Fibroblast of skin of right quadriceps (primary cell): ENCODE measurements at places on chromosomes 7 and 10.
A peak's percentile ranks its signal among the peaks of the same experiment; 100 is the strongest.

DNA sequence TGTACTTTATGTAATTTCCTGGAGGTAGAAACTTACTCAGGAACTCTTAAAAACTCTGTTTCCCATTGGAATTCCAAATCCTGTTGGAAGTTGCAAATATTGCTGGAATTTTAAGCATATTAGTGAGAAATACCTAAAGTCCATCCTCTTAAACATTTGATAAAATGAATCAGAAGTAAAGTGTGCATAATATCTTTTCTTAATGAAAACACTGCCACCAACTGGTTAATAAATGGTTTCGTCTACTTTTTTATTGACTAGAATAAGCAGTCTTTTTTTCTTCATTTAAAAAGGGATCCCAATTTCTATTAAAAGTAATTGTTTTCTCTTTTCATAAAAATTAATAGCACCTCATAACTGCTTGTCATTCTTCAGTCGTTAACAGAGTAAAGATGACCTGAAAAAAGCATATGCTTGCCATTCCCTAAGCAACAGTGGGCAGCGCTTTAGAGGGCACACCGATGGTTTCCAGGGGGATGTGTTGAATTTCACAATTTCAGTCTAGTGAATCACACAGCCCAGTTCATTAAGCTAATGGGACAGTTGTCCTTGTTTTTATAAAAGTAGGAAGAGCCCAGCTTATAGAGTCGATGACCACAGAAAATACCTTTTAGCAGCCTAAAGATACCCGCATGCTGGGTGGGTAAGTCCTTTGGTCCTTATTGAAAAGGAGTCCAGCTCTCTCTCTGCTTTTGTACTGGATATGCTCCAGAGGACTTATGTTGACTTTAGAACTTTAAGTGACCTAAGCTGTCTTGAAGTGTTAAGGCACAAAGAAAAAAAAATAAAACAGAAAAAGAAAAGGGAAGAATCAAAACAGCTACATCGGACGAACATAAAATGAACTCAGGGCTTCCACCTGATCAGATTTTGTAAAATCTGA, 28.5 kb downstream of the NPS start:
- DNase-seq, result peak; percentile 24

DNA sequence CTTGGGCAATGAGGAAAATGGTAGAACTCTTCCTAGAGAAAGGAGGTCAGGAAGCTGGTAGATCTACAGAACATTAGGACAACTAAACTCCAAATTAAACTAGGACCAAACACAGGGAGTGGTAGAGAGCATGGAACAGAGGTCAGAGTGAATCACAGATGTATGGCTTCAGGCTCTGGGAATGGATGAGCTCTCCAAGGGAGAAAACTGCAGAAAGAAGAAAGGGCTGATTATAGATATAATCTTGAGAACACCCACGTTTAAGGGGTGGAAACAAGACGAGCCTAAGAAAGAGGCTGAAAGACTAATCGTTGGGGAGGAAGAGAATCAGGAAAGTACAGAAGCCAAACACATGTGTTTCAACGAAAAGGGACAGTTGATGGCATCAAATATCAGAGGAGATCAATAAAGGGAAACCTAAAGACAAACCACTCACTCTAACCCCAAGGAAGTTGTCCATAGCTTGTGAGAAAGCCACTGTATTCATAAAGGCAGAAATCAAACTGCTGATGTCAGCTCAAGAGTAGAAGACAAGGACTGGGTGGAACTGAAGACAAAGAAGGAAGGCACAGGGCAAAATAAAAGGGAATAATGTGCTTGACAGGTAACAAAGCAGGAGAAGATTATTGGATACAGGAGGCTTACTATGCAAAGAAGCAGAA, 41.4 kb downstream of the NUDCD3 start:
- peak; percentile 10 for DNase-seq

DNA sequence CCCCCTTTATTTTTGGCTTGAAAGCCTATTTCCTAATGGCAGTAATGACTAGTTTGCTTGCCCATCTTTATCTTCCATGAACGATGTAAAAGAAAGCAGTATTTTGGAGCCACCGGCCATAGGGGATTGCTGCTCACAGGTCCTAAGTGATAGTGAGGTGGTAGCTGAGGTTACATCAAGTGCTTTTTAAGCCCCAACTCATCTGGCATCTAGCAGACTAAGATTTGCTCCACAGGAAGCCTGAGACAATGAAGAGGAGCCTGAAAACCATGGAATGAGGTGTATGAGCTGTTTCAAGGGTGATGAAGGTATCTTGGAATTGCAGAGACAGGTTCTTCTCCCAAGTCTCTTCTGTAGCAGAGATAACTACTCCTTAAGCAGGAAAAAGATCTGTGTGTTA, 496.3 kb downstream of the XPNPEP1 start:
- DNase-seq, result no peak

GRCh38 chr7:54116956-54117355, 425.2 kb upstream of the VSTM2A start:
- DNase-seq, result no peak

GRCh38 chr10:91511549-91512330, 101.6 kb downstream of the HECTD2 start:
- peak; percentile 92 for DNase-seq

DNA sequence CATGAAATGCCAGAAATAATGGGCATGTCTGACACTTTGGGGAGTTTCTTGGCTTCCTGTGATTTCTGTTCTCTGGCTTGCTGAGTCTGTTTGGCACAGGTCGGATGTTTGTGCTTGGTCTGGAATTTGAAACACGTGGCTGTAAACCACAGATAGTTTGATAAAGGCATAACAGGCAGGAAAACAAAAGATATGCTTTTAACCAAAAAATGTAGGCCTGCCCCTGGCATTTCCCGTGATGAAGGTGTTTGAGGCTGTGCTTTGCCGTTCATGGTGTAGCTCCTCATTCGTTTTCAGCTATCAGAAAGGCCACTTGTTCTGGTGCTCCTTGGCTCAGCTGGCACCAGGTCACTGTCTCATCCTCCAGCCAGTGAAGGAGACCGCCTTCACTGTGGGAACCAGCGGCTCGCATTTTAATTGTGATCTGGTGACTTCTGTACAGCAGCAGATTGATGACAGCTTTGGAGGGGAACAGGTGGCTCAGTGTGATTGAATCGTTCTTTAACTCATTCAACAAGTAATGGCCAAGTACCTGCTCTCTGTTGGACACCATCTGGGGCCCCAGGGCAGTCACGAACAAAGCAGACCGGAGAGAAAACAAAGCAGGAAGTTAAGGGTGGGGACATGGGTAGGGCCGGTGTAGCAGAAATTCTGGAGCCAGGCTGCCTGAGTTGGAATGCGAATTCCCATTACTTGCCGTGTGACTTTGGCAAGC, 111.5 kb downstream of the CCNY start:
- peak; percentile 61 for DNase-seq

GRCh38 chr10:51382181-51382580, 307.9 kb downstream of the PRKG1 start:
- DNase-seq, result no peak

GRCh38 chr10:6514180-6514579, 65.9 kb downstream of the PRKCQ start:
- DNase-seq, result no peak

DNA sequence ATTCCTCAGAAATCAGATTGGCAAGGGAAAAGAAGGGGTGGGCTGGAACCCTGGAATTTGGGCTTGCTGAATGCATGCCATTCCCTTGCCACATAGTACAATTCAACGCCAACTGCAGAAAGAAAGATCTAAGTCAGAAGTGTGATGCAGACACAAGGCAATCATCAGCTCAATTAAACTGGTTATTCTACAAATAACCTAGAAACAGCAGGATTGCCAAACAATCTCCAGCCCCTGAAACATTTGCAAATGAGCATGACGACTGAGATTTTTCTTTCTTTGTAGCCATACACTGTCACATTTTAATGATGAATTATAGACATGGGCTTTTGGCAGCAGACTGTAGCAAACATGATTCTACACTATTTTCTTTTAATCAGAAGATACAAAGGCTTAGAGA, 16.5 kb upstream of the CREB5 start:
- peak; percentile 32 for DNase-seq

DNA sequence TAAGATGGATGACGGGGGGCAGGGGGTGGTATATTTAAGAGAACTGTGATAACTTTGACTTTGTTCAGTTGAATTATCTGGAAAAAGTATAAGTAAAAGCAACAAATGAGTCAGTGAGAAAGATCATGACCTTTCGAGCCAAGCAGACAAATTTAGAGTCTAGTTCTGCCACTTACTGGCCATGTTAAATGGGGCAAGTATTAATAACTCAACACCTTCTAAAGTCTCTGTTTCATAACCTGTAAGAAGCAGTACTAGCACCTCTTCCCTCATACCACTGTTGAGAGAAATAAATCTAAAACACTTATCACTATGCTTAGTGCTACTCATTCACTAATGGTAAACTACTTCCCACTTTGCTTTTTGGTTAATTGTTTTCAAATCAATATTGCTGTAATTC, 604.4 kb upstream of the LRRN3 start:
- no peak for DNase-seq

DNA sequence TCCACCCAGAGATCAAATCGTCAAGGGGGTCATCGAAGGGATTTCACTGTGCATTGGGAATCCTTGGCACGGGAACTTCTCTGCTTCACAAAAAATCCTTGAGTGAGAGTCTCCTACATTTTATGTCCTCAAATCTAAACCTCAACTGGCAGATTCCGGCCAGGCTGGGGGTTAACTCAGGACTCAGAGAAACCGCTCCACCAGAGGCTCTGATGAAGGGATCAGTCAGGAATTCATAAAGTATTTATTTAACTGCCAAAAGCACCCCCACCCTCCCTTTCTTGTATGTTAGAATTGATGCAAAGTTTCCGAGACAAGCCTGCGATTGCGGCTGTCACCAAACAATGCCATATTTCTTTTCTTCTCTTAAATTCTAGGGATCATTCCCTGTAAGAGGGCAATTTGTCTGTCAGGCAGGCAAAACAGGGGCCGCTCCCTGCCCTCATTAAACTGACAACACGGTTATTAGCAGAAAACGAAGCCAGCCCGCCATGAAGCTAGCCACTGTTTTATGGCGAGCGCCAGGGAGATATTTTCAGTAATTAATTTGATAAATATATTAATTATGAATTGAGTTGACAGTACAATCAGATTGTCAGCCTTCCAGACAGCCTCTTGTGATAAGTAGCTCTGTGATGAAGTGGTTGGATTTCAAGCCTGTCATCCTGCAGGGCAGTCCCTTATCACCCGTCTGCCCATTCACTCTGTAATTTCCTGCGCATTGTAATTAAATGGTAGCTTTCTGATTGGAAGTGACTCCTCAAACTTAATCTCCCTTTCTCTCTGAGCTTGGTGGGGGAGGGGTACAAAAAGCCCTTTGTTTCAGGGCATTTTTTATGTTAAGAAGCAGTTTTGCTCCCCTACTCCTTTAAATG, 153.0 kb upstream of the GPR26 start:
- DNase-seq, result peak; percentile 4

- DNase-seq, result no peak
Observed at GRCh38 chr7:28753613-28754012, 204.5 kb downstream of the TRIL start.
